IPS DF 19.7 (cell line): ENCODE measurements at places on chromosomes 6 and 20.

DNA sequence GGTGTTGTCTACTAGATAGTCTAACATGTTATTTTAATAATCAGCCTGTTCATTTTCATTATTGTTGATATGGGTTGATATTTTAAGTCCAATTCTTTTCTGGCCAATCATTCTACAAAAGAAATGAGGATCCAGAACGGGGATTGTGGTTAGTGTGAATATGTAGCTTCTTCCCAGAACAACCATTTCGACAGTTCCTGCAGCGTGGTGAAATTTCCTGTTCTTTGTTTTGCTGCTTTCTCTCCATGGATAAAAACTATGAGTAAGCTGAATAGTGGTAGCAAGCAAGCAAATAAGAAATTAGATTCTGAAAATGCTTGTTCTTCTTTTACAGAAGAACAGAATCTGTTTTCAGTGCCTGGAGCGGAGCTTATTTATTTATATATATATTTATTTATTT lies 65.5 kb upstream of the F13A1 start:
- no peak for DNase-seq

DNA sequence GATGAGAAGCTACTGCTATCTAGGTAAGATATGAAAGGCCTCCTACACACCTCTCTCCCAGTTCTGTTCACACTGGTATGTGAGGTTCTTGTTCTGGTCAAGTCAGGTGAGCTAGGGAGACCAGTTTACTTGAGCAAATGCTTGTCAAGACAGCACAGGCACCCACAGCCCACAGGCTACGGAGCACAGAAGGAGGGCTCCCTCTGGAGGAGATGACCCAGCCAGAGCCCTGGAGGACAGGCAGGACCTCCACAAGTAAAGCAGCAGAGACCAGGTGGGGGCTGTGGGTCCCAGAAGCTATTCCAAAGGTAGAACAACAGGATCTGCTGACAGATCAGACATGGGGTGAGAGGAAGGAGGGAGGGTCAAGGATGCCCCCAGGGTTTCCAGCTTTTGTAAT lies 13.2 kb downstream of the MMP24OS start:
- no peak for DNase-seq

DNA sequence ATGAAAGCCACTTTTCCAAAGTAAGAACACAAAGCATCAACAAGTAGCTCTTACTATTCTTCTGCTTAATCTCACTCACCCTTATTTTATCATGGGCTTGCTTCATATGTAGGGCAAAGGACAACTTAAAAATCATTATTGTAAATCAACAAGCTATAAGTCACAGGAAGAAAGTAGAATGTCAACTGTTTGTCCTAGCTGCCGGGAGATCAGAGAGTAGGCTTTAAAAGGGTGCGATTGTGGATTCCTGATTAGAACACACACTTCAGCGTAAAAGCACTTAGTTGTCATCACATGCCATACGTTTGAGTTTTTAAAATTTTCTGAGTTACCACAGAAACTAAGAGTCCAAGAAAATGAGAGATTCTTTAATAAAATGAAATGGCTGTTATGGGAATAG lies 44.4 kb upstream of the NHSL1 start:
- DNase-seq, result no peak

GRCh38 chr6:3888153-3888957 lies 39.2 kb downstream of the FAM50B start:
- DNase-seq, result no peak

GRCh38 chr6:36793296-36793912 lies 45.8 kb downstream of the CPNE5 start:
- no peak for DNase-seq

- no peak for DNase-seq
Observed at GRCh38 chr6:96878143-96878542, 19.5 kb downstream of the NDUFAF4 start.

DNA sequence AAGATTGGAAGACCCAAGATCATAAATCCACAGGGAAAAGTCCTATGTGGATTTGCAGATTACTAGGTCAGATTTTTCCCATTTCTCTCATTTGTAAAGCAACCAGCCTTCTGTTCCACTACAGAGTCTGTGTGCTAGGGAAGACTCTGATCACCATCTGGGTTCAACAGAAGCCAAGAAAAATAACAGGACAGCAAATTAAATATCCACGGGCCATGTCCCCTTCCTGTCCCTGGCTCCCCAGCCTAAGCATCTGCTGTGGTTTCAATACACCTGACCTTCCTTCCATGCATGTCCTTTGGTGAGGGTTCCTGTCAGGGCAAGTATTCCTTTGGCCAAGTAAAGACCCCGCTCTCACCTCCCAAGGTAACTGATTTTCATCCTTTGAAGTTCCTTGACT lies 558.8 kb downstream of the KIF16B start:
- no peak for DNase-seq

GRCh38 chr6:33410711-33411631 lies at the start of gene PHF1:
PHF1 (plus strand) TSS chr6:33411014; CDS start chr6:33412264, 1,250 bp downstream.
- DNase-seq, result no peak

GRCh38 chr6:157634546-157634945 lies 188.5 kb upstream of the SNX9 start:
- DNase-seq, result no peak

DNA sequence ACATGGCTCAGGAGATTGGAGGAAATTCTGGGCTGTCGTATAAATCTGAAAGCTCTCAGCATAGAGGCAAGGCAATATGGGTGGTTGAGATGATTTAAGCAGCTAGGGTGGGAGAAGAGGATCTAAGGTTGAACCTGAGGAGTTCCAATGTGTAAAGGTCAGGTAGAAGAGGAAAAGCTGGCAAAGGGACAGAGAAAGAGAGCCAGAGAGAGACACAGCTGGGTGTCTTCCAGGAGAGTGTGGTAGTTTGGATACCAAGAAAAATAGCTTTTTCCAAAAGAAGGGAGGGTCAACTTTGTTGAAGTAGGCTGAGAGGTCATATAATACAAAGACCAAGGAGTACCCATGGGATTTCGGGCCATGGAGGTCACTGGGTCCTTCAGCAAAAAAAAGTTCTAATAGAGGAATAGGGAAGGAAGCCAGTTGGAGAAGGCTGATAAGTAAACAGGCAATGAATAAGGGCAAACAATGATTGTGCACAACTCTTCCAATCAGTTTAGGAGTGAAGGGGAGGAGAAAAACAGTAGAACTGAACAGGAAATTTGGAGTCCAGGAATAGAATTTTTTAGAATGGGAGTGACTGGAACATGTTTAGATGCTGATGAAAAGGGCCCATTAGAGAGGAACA lies 135.1 kb downstream of the QRSL1 start:
- no peak for DNase-seq

DNA sequence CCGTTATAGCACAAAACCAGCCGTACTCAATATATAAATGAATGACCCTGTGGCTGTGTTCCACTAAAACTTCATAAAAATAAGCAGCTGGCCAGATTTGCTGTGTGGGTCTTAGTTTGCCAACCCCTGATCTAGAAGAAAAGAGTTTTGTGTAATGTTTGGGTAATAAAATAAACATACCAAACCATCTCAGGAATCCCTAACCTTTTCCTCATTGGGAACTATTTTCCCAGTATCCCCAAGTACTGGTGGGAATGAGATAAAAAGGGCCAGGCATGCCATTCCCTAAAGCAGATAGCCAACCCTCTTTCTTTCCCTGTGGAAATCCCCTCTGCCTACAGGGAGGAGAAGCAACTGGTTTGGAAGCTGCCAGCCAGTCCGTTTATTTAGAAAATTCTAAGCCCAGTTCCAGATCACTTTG lies 169.1 kb upstream of the AKAP12 start:
- no peak for DNase-seq

GRCh38 chr20:2125474-2126112 lies 24.0 kb downstream of the STK35 start:
- no peak for DNase-seq

GRCh38 chr20:3648951-3649350 lies 14.2 kb downstream of the GFRA4 start:
- no peak for DNase-seq

DNA sequence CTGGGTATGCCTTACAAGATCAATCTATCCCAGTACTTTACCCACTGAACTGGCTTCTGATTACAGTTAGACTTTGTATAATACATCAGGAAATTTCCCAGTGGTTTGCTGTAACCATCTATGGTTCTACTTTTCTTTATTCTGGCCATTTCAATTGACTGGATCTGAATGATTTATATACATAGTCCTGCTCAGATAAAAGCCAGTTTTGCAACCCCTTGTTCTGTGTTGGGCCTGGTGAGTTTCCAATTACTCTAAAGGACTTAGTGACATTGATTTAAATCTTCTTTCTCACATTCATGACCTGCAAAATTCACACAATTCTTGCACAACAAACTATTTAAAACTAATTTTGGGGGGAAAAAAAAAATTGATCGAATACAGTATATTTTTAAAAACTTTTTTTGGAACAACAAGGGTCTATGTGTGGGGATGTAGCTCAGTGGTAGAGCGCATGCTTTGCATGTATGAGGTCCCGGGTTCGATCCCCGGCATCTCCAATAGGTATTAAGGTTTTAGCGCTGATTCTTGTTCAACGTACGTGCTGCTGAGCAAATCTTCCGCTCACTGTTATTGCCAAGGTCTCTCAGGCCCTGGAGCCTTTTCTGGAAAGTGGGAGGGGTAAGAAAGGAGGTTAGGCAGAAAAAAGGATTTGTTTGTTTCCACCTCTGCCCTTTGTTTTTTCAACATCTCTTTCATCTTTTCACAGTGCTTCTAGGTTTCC lies 117.5 kb downstream of the GPX5 start:
- peak; percentile 69 for DNase-seq

GRCh38 chr6:91710342-91710741 lies 1123.5 kb upstream of the MAP3K7 start:
- no peak for DNase-seq

GRCh38 chr6:92879526-92879925 lies 539.8 kb downstream of the EPHA7 start:
- no peak for DNase-seq

GRCh38 chr6:163284151-163284550 lies 130.4 kb upstream of the QKI start:
- no peak for DNase-seq

DNA sequence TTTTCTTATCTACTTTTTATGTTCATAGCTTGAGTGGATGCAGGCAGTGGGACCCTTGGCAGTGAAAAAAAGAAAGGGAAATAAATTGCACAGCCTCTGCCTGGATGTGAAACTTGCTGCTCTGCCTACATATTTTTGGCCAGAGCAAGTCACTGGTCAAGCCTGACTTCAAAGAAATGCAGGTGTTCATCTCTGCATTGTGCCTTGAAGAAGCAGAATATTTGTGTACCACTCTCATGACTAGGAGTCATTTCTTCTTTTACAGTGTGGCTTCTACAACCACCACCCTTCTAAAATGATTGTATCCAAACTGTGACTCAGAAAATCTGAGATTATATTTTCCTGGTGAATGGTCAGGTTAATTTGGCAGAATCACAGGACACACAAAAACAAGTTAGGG lies 2.5 kb upstream of the KATNA1 start:
- no peak for DNase-seq

DNA sequence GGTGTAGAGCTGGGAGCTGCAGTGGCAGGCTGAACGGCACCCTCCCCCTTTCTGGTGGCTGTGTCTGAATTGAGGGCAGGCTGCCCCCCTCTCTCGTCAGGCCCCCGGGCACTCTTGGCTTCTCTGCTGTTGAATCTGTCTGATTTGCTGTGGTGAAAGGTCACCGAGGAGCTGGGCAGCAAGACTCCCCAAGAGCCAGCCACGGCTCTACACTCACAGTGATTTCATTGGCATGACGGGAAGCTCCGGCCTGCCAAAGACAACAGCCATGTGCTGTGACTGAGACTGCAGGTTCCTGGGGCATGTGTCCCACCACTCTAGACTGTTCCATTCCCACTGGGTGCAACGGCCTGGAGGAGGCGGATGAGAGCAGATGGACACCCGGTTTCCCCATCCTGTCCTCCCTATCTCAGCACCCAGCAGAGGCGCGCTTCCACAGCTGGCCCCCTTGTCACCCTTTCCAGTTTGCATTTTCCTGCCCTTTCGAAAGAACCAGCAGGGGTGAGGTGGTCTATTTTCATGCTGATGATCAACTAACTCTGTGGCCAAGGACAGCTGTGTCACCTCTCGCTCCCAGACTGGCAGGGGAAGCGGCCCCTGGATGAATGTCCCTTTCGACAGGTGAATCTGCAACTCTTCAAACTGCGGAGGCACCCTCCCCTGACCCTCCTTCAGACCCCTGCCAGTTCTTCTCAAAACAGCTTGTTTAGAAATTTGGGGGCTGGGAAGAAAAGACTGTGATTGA lies 2.2 kb downstream of the APCDD1L start:
- no peak for DNase-seq

GRCh38 chr6:136351518-136352110 lies 62.0 kb upstream of the BCLAF1 start:
- DNase-seq, result no peak

- no peak for DNase-seq
Observed at GRCh38 chr6:90109141-90109540, 187.5 kb downstream of the BACH2 start.

GRCh38 chr6:138226700-138227315 lies 8.5 kb upstream of the PBOV1 start:
- no peak for DNase-seq

DNA sequence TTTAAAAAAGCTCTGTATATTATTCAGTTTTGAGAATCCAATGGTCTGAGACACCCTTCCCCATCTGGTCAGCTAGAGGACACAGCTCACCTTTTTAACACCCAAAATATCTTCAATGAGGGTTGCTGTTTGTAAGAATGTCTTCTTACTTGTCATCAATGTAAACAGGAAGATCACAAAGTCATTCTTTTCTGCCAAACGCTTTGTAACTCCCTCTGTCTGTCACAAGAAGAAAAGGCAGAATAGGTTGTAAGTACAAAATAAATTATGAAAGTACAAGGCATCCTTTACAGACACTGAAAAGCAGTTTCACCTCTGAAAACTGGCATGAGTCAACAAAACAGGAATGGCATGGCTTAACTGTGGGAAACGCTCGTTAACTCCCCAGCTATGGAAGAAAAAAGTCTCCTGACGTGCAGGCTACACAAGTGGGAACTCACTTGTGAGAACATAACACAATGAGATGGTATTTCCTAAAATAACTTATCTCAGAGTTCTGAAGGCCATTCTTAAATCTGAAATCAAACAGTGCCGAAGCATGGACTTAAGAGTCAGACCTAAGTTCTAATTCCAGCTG lies 42.7 kb downstream of the TRPC4AP start:
- no peak for DNase-seq

DNA sequence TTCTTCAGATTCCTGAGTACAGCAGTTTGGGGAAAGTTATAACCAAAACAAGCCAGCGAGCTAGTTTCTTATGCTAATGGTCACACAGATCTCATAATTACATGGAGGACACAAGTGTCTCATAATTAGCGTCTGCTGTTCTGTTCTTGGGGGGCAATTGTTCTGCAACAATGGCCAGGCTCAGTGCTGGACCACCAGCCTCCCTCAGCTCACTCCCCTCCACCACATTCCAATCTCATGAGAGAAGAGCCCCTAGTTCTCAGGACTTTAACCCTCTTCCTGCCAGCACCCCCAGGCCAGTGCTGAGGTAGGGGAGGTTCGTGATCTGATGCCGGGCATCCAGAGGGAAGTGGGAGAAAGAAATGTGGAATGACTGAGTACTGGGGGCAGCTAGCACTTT lies 20.2 kb upstream of the TOX2 start:
- no peak for DNase-seq

DNA sequence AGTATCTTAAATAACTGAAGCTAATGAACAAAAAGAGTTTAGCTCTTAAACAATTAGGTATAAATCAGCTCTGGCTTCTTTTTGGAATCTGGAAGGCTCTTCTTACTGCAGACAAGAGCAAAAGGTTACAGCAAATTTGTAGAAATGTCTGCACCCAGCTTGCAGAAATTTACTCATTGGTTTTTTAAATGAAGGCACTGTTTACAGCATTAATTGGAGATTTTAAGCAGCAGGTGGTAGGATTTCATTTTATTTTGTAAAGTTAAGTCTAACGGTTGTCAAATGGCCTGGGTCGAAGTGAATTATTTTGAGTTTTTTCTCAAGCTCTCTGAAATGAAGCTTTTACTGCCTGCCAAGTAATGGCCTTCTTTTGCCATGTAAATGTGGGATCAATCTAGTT lies 102.1 kb downstream of the NRSN1 start:
- DNase-seq, result no peak
